ENCODE measurements at places on chromosomes 6 and 20.
A peak's percentile ranks its signal among the peaks of the same experiment; 100 is the strongest.

DNA sequence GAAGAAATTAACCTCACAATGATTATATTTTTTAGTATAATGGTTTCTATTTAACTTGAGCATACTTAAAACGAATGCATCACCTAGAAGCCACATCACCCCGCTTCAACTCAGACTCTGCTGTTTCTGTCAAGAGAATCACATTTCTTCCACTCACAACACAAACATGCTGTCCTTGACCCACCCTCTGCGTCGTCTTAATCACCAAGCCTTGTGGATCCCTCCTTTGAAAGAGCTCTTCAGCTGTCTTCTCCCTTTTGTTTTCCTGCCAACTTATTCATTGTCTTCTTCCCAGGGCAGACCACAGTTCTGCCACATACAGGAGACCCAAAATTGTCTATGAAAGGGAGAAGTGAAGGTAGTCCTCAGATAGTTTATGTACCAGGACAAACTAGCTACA is 595.6 kb upstream of the AGPAT4 start:
- no peak for DNase-seq

DNA sequence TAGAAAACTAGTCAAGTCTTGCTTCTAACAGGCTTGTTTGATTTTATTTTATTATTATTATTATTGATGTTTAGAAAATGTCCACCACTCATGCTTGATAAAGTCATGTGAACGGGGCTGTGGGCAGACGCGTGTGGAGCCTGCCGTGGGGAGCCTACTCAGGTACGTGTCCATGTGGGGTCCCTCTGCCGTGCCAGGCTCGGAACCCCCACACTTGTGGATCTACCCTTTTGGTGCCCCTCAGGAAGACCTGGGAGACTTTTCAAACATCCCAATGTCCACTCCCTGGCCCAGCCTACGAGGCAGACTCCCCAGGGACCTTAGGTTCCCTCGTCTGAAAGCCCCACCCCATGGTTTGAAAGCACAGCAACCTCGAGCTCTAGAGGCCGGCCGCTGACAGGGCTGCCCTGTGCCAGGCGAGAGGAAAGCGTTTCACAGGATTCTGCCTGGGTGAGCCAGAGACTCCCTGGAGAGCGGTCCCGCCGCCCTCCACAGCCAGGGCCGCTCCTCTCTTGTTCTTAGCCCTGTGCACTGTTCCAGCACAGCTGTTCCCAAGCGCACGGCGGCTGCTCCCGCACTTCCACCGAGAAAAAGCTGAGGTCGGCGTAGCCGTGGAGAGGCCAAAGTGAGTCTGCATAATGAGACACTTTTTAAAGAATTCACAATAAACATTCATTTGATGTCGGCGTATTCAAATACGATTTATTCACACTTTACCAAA is 249.7 kb downstream of the TTLL2 start:
- DNase-seq, result no peak

- DNase-seq, result no peak
Measured at GRCh38 chr20:51172558-51173428, 149.9 kb upstream of the KCNG1 start.

DNA sequence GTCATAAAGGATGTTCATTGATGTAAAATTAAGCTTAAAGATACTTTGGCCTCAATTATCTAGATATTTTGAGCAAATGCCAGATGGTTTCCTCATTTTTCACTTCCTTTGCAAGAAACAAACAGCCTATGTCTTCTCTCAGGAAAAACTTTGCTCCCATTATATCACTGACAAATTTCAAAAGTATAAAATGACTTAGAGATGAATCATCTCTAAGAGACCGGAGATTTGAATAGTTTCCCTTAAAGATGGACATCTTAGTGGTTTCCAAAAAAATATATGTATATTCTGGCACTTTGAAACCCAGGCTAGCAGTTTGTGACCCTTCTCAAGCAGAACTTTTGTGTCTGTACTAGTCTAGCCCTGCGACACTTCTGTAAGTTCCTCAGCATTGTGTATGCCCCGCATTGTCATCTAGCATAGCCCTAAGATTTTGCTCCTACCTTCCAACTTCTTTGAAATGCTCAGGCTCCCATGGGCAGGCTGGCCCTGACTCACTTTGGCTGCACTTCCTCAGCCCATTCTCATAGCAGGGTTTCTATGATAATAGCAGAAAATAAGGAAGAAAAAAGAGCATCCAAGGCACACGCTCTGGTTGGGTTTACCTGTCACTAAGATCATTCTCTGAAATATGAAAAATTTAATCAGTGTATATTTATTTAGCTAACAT is 25.7 kb upstream of the POU3F2 start:
- no peak for DNase-seq

DNA sequence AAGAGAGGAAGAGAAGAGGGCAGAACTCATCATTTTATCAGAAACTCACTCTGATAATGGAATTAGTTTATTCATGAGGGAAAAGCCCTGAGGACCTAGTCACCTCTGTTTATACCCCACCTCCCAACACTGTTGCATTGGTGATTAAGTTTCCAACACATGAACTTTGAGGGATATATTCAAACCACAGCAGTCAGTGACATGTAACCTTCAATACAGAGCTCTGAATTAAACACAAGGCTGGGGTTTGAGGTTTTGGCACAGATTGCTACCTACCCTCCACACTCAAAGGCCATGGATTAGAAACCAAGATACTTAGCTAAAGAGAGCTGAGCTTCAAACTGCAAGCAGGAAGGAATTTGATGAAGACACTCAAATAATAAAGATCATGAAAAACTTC is 48.5 kb upstream of the MOCS1 start:
- DNase-seq, result no peak

- no peak for DNase-seq
Measured at GRCh38 chr20:33399924-33400323, 1.4 kb downstream of the CDK5RAP1 start.

GRCh38 chr6:111870051-111870741 is 3.1 kb downstream of the FYN start:
- no peak for DNase-seq

- peak; percentile 75 for DNase-seq
Measured at GRCh38 chr6:127118298-127119101, at the start of gene RSPO3. Gene RSPO3 (plus strand): TSS chr6:127118671. CDS start chr6:127119193, 522 bp downstream.

GRCh38 chr6:13397359-13398068 is 69.2 kb upstream of the TBC1D7 start:
- no peak for DNase-seq

DNA sequence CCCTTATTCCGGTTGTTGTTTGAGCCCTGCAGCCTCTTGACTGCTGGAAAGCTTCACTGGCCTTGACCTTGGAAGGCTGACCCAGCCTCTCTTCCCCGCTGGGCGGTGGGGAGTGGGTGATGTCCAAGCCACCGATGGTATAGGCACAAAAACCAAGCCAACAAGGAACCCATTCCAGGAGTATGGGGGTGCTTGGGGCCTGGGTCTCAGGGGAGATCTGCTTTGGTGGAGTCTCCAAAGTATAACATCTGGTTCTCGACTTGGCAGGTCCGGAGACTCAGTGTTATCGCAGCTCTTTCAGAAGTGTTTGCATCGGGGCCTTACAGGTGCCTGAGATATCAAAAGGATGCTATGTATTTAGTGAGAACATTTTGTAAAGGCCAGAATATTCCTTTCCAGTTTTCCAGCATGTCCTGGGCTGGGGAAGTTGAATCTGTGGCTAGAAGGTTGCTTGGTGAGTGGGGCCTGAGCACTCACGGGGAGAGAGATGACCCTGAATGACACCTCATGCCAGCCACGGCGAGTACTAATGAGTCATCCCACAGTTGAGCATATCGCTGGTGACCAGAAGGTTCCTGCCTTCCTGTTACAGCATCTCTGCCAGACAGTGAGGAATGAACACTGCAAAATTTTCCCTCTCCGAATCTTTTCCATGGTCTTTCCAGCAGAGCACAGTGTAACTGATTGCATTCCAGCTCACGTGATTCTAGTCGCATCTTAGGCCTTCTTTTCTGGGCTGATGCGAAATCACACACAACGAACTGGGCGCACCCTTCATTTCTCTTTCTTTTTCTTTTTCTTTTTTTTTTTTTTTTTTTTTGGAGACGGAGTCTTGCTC is 133.9 kb downstream of the ZDHHC14 start:
- no peak for DNase-seq

DNA sequence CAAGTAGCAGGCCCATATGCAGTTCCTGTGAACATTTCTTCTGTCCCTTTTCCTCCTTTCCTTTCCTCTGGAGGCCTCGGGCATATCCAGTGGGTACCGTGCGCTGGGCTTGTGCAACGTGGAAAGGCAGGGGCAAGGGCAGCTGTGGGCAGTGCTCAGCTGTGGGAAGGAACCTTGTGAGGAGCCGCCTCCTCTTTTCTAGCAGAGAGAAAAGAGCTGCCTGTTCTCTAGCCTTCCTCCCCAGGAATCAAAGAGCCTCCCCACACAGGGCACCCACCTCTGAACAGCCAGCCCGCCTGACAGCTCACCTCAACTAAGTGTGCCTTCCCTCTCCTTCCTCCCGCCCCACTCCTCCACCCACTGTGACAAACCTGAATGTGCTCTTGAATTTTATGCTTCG is 143.3 kb upstream of the HDDC2 start:
- DNase-seq, result peak; percentile 4

DNA sequence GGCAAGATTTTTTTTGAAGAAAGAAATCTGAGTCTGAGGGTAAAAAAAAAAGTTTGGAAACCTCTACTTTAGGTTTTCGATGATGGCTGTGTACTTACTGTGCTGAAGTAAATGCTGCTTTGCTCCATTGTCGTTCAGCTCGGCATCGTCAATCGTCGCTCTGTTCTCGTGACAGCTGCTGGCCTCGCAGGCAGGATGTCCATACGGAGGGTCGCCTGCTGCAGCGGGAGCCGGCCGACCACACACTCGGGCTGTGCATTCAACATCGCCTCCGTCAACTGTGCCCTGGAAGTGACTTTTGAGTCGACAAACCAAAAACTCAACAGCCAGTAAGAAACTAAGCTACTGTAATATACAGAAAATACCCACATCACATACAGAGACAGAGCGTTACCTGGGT is 53.1 kb upstream of the SMOC2 start:
- DNase-seq, result peak; percentile 37

- DNase-seq, result no peak
Measured at GRCh38 chr6:55182016-55182650, 7.8 kb downstream of the HCRTR2 start.

GRCh38 chr6:108133594-108134179 is 32.1 kb upstream of the NR2E1 start:
- peak; percentile 85 for DNase-seq

DNA sequence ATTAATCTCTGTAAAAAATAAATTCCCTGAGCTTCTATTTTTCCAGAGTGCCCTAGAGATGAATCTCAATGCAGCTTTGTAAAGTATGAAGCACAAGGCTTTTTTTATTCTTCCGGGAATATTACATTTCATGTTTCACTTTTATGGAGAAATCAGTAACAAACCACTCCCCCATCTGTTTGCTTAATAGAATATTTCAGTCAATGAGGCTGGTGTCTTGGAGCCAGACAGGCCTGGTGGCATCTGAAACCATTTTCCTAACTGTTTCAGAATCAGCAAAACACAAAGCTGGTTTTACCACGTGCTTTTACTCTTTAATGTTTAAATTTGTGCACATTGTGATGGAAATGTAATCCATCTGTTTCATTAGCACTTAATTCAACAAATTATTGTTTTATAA is 400.8 kb upstream of the HSF2 start:
- no peak for DNase-seq

GRCh38 chr6:96994660-96995059 is 70.1 kb downstream of the KLHL32 start:
- no peak for DNase-seq

DNA sequence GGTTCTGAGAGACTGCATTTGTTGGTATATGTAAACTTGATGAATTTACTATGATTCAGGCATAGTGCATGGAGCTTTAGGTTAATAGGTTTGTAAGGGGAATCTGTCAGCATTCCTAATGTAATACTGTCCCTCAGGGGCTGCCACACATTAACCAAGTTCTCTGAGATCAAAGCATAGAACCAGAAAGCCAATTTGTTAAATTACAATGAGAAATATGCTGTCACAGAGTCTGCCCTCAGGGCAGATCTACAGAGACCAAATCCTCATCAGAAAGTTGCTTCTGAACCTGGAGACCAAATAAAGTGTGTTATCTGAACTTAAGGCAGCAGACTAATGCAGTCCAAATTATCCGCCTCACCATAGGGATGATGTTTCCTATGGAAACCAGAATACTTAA is 250.8 kb upstream of the HTR1E start:
- DNase-seq, result no peak

DNA sequence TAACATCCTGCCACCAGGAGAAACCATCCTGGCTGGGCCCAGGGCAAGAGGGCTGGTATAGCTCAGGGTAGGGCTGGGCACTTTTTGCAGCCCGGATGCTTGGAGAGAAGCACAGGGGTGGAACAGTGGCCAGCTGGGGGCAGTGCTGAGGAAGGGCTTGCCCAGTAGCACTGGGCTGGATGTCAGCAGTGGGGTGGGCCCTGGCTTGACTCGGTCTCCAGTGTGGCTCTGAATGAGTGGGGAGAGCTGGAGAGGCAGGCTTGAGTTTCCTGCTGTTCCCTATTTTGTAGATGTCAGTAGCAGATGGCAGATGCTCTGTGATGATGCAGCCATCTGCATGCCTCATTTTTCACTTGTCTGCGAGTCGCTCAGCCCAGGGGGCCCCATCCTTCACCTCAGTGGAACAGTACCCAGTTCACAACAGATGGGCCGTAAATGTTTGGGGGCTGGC is 56.3 kb upstream of the TULP1 start:
- DNase-seq, result peak; percentile 21

DNA sequence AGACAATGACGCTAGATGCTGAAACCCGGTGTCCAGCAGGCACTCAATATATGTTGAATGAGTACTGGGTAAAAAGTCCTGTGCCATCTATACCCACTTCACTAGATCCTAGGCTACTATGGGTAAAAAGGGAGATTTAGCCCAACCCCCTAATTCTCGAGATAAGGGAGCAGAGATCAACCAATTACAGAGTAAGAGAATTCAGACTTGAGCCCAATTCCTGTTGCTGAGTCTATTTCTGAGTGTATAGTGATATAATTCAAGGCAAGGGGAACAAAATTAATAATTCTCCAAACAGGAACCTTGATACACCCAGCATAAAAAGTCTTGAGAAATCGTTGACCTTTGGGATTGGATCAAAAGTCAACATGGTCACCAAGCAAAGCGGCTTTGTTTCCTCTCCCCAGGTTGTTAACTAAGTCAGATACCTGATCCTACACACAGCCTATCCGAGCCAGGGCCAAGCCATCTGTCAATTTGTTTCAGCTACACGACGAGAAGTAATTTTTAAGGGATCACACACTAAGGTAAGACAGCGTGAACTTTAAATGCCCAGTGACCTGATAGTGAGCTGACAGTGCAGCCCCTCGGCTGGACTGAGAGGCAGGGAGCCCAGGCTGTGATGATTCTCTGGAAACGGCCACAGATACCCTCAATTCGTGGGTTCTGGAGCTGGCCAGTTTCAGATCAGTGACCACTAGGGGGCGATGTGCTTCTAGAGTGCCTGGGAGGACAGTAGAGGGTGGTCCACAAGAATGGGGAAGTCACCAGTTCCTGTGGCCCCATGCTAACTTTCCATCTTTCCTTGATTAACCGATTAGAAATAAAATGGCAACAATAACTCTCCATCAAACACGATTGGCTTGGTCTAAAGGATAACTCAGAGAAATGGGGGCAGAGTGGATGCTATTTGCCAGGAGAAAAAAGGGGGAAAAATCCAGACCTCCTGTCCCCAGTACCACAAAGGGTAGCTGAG is 46.2 kb downstream of the SLC22A23 start:
- DNase-seq, result peak; percentile 75
